ENCODE measurements at places on chromosomes 6 and 20.

DNA sequence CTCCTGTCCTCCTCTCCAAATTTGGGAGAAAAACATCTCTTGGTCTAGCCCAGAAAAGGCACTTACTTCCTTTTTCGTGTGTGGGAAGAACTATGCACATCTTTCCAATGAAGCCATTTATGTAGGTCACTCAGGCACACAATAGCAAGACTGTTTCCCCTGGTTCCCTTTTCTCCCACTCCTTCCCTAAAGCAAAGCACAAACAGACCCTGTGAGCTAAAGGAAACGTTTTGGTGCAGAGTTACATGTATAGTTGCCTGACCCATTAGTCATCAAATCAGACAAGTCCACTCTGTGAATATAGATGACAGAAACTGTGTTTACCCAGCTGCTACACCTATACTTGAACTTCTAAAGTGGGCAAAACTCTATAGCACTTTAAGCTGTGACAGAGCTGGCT is 474.6 kb downstream of the COL12A1 start:
- DNase-seq: peak; percentile 80

- DNase-seq: no peak
Observed at GRCh38 chr6:14320332-14320731, 202.8 kb downstream of the CD83 start.

DNA sequence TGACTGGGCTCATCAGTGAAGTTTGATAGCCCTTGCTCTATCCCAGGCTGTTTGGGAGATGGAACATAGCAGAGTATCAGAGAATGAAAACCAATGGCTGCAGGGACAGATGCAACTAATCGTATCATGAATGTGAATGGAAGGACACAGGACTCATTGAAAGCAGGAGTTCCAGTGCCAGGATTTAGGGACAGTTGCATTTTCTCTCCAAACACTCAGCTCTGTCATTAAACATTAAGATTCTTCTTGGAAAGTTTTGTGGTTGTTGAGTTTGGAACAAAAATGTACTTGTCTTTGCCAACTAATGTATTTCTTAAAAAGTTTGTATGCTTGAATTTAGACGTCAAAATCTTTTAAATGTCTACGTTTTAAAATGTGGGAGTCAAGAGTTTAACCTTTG is 31.0 kb upstream of the GSTA5 start:
- DNase-seq: no peak

- DNase-seq: no peak
Observed at GRCh38 chr6:25944688-25945574, 14.4 kb upstream of the SLC17A2 start.

DNA sequence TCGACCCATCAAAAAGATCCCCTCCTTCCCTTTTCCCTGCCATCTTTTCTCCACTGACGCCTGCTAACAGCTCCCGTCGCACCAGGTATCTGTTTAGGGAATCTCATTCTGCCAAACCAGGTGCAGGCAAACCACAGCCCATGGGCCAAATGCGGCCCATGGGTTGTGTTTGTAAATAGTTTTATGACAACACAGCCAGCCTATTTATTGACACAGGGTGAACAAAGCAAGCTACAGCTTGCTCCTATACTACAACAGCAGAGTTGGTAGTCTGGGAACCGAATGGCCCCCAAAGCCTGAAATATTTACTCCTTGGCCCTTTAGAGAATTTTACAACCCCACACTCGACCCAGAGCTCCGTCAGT is 16.4 kb downstream of the NFATC2 start:
- DNase-seq: no peak

- DNase-seq: no peak
Observed at GRCh38 chr6:22696481-22696880, 127.1 kb downstream of the HDGFL1 start.

DNA sequence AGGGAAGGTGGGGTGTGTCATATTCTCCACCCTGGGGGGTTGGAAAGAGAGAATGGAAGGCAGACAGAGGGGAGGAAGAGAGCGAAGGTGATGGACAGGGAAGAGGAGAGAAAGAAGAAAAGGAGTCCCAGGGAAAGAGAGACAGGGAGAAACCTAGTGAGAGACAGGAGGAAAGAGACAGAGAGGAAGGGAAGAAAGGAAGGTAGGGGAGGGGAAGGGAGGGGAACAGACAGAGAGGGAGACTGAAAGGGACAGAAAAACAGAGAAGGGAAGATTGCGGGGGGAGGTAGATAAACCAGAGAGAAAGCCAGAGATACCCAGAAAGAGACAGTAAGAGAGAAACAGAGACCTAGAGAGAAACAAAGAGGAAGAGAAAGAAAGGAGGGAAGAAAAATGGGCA is 88.4 kb downstream of the CDH22 start:
- no peak for DNase-seq

DNA sequence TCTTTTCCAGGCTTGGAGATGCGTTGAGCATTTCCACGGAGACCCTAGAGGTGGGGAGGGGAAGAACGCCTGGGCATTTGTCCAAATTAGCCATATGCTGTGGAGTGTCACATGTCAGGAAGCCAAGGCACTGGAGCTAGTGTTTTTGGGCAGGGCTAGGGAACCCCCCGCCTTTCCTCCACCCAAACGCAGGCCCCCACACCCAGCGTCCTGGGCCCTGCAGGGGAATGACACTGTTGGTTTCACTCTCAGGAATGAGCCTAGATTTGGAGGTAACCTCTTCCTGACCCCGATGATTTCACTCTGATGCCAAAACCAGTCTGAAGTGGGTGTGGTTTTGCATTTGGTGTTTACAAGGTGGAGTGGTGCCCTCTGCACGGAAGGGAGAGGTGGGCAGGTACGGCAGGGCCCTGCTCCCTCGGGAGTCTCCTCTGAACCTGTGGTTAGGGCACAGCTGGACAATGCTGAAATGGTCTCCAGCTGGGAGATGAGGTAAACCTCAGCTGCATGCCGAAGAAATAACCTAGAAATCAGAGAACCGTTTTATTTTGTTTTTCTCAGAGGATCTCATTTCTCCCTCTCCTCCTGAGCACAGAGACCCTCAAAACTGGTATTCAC is 29.5 kb downstream of the MTHFD1L start:
- peak; percentile 60 for DNase-seq

DNA sequence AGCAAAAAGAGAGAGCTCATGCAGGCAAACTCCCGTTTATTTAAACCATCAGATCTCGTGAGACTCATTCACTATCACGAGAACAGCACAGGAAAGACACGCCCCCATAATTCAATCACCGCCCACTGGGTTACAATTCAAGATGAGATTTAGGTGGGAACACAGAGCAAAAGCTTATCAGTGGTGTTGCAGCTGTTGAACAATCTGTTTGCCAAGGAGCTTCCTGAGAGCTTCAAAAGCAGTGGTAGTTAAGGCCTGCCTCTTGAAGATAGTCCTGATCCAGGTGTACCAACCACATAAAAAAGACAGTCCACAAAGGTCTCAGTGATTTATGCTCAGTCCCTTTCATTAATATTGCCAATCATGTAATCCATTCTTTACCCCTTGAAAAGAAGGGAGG is 269.4 kb upstream of the IRAK1BP1 start:
- DNase-seq: no peak

DNA sequence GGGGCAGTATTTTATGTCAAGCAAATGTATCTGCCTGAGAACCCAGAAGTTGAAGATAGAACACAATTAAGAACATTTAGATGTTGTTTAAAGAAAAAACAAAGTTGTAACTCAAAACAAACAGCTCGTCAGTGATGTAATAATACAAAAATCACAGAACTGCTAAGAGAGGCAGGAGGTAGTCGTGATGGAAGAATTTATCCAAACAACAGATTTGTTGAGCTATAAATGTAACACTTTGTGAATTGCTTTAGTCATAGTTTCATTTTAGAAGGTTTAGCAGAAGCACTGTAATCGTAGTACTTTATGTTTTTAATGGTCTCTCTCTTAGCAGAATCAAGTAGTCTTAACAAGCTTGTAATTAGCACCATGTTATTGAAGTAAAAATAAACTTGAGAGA is 73.6 kb downstream of the SCAF8 start:
- no peak for DNase-seq

DNA sequence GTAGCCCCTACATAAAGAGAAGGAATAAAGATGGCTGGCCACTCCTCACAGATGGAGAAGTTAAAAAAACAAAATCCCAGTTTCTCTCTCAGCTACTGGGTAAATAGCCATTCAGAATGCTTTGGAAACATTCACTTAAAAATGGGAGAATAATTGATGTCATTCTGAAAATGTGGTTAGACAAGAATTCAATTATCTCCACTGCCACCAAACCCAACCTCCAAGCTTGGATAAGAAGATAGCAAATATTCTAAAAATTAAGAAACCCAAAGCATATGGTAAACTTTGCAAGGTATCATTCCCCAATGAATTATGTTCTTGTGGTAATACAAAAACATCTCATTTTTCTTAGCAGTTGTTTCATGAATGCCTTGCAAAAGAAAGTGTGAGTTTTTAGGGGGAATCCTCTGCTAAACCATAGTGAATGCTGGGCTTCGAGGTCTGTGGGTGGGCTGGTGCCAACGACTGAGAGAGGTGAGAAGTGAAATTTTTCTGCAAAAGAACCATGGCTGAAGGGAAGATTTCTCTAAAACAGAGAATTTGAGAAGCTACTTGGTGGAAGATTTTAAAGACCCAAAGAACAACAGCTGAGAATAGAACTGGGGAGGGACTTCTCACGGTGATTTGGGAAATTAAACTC is 497.9 kb upstream of the JARID2 start:
- DNase-seq: no peak

DNA sequence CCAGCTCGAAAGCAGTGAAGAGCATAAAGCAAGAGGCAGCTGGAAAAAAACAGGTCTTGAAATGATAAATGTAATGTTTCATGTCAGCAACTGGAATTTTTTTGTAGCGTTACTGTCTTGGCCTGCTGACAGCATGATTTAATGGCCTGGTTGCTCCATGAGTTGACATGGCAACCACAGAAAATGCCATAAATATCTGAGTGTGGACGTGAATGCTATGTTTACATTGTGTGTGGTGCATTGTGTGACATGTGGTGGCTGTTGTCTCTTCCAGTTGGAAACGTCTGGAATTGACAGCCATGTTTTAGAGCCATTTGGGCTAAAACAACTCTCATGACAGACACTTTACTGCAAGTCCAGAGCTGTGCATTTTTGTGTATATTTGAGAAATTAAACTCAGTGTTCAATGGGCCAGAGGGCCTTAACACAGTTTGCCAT is 170.0 kb downstream of the FOXA2 start:
- DNase-seq: no peak

DNA sequence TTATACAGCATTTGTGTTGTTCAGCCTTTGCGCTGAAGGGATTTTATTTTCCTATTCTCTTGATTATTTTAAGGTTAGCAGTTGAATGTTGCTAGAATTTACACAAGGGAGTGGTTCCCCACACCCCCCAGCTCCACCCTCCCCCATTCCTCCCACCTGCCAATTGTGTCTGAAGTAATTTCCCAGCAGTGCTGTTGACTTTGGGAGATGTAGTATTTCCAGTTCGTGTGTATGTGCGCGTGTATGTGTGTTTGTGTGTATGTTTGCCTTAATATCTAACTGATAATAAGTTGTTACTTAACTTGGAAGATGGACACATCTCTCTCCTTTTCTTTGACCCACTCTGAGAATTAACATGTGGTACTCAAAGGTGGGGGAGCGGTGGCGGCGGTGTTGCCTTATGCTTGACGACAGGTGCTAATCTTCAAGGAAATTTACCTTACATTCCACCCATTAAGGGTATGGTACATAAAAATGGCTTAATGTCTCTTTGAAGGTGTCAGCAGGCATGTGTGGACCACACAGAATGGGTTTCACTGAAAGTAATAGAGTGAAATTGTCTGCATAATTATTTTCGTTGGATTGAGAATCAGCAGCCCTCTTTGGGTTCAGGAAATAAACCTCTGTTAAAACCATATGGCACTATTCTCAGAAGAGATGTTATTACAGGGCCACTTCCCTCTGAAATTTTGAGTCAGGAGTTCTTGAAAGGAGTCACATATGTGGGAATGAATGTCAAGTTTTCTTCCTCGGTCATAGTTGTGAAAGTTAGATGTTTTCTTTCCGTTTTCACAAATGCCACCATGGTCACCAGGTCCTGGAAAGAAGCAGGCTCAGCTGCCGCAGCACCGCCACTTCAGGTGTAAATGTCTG is 95.6 kb upstream of the SUPT3H start:
- no peak for DNase-seq

- DNase-seq: no peak
Observed at GRCh38 chr20:62985444-62985778, 21.4 kb downstream of the BHLHE23 start.

DNA sequence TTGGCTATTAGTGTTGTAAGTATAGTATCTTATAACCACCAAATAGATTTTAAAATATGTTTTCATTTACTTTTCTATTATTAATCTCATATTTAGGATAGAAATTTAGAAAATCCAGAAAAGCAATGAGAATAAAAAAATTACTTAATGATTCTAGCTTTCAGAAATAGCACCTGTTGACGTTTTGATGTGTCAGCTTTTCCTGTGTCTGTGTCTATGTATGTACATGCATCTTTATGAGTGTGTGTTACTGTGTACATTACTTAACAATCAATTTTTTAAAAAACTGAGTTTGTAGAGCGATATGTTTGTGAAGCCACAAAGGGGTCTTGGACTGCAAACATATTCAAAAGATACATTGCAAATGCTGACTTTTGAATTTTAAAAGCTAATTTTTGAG is 526.9 kb downstream of the BCKDHB start:
- DNase-seq: no peak

DNA sequence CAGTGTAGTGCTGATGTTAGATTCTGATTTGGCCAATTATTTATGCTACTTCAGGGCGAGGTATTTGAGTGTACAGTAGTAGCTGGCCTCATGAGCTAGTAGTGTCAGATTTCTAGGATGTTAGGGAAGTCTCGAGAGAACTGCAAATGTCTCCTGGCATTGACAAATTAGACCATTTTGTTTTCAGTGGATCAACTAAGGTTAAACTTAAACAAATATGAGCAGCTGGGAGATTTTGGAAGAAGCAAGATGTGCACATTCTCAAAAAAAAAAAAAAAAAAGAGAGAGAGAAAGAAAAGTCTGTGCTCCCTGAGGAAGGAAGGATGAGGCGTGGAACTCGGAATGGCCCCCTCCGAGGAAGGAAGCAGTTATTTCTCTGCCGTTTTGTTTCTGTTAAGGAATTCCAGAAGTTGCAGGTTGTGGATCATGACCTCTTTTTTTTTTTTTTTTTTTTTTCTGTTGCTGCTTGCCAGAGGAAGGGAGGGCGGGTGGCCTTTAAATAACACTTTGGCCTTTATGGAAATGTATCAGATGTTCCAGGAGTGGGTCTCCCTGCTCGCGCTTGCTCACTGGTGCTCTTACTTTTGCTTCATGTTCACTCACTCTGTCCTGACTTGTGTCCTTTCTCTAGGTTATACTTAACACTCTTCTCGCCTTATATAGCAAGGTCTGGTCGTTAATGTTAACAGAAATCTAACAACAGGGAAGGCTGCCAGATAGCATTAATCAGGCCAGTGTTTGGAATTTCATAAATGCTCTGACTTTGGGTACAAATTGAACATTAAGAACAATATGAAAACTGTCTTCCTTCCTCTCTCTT is 124.4 kb downstream of the TCP11 start:
- no peak for DNase-seq

DNA sequence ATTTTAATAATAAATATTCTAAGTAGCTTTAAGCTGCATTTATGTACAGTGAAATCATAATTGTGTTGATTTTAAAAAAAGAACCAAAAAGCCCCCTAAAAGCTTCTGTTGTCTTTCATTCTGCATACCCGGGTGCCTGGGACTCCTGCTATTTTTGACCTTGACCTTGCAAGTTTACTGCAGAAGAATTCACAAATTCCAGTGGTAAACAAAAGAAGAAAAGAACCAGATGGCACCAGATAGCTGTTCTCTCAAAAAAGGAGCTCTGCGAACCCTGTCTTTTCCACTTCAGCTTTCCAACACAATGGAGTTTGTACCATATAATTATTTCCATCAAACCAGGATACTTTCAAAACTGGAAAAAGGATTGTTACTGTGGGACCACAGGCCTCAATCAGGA is 363.3 kb downstream of the SMOC2 start:
- no peak for DNase-seq

Data from brain microvascular endothelial cell (primary cell).